ENCODE measurements at places on chromosomes 7 and 10.

- DNase-seq: no peak
Measured at GRCh38 chr10:11245510-11245909, 227.8 kb downstream of the CELF2 start.

GRCh38 chr10:3747248-3747960, 37.6 kb downstream of the KLF6 start:
- no peak for DNase-seq

- DNase-seq: no peak
Measured at GRCh38 chr7:36137258-36137657, 15.8 kb upstream of the EEPD1 start.

DNA sequence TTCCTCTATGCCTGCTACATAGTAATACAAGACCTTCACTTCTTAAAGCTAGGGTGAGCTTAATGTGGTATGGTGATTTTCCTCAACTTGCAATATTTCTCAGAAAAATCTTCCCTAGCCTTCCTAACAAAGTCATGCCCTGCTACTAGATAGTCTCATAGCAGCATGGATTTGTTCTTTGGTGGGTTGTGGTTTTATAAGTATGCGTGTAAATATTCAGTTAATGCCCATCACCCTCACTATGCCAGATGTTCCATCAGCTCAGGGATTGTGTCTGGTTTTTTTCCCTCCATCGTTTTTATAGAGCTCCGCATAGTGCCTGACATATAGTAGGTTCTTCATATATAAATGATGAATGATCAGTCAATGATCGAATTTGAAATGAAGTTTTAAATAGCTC, 182.8 kb downstream of the CREB5 start:
- DNase-seq: no peak

GRCh38 chr10:59896191-59896590, 10.2 kb downstream of the CCDC6 start:
- DNase-seq: no peak

- DNase-seq: no peak
Measured at GRCh38 chr7:29641651-29642050, 78.0 kb downstream of the PRR15 start.

GRCh38 chr7:1225441-1226185, 7.1 kb upstream of the UNCX start:
- DNase-seq: peak; percentile 48

DNA sequence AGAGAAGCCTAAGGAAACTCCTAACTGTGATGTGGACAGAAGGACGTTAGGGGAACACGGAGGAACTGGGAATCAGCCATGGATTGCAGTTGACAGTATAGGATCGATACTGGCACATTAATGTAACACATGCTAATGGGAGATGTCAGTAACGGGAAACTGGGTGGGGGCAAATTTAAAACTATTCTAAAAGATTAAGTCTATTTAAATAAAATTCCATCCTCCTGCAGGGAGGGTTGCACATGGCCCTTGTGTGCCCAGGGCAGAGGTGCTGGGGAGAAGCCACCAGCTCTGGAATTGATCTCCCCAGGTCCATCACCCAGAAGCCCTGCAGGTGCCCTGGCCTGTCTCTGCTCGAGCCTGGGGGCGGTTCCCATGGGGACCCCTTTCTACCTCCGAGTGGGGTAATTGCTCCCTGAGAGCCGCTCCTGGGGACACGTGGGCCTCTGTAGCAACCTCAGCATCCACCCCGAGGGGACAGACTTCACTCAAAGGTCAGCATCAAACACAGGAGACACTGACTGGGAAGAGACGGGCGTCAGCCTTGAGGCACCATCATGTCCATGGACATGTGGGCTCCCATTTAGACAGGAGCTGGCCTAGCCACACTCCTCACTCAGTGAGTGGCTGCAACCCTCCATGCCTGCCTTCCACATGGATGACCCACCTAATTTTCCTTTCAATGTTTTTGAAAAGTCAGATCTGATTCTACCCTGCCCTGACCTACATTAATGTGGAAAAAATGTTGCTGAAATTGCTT, 21.1 kb downstream of the SCART1 start:
- DNase-seq: no peak

- DNase-seq: no peak
Measured at GRCh38 chr10:10208196-10208595, 809.5 kb upstream of the CELF2 start.

DNA sequence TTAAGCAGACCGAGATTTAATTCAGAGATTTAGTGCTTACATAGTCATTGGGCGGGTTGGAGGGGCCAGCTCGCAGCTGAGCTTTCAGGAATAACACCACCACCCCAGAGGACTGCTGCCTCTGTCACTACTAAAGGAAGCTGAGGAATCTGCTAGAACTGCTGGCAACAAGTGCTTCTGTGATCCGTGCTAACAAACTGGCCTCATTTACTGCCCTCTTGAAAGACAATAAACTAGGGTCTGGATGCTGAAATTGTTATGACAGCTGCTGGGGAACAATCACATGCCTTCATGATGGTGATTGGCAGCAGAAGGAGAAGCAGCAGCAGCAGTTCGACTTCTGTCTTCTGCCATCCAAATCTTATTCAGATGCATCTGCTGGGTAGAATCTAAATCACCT, 285.5 kb upstream of the TAC1 start:
- no peak for DNase-seq

GRCh38 chr10:69869291-69869961, 67.7 kb downstream of the COL13A1 start:
- DNase-seq: no peak

DNA sequence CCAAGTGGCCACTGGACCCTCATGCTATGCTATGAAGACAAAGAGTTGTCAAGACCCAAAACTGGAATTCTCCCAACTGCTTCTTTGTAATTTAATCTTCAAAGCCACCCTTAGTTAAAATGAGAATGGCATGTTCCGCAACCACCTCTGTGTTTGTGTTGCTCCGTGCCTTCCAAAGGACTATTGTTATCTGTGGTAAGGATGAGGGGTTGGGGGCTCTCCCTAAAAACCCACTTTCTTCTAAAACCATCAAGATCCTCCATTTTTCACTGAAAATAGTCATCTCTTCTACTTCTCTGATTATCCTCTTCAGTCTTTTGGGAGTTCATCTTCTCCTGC, 222.1 kb upstream of the AOAH start:
- no peak for DNase-seq

- DNase-seq: no peak
Measured at GRCh38 chr7:158317238-158318205, 270.1 kb downstream of the PTPRN2 start.
